ENCODE measurements at places on chromosomes 1 and 21.
A peak's percentile ranks its signal among the peaks of the same experiment; 100 is the strongest.

DNA sequence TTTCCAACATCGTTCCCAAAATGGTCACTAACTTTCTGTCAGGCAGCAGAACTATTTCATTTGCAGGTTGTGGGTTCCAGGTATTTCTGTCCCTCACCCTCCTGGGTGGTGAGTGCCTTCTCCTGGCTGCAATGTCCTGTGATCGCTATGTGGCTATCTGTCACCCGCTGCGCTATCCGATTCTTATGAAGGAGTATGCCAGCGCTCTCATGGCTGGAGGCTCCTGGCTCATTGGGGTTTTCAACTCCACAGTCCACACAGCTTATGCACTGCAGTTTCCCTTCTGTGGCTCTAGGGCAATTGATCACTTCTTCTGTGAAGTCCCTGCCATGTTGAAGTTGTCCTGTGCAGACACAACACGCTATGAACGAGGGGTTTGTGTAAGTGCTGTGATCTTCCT is 9.3 kb downstream of the OR2AJ1 start:
- DNase-seq = no peak

- DNase-seq = no peak
Observed at GRCh38 chr1:210850556-210850955, 283.4 kb downstream of the KCNH1 start.

DNA sequence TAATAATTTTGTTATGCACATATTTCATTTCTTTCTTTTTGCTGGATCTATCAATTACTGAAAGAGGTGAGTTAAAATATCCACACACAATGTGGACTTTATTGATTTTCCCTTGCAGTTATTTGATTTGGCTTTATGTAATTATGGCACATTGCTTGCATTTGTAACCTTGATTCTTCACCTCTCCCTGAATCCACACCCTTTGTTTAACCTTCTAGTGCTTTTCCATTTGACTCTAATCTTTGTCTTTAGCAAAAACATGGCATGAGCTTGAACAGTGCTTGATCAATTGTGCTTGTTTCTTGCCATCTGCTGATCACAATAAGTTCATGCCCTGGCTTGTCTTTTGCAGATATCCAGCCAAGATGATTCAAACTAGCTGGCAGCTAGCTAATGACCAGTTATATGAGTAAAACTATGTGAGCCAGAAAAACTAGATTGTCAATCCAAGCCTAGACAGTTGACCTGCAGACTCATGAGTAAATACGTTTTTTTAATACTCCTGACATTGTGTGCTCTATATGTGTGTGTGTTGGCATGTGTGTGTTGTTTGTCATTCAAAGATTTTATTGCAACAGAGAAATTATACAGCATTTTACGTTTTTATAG is 899.2 kb downstream of the NCAM2 start:
- peak; percentile 60 for DNase-seq

DNA sequence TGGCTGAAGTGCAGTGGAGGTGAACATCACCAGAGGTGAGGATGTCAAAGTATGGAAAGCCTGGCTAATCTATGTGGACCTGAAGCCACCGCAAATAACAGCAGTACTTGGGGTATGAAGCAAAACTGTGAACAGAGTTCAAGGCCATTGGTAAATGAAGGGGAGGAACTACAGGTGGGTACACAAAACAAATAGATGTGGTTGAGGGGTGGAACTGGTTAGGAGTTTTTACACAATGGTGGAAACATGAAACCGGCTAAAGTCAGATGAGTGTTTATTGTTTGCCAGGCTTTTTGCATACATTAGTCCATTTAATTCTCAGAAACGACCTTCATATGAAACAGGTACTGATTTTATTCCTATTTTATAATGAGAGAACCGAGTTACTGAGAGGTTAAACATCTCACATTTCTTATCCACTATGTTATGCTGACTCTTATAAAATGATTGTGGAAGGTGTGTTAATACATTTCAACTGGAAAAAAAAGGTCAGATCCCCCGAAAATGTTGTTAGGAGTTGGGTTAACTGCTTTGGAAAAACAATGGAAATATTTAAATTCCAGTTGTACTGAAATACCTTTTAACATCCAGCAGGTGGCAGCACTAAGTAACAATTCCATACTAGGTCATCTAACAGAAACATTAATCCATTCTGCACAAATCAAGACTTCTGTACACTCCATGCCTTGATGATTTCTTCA is 44.3 kb upstream of the GTF2B start:
- DNase-seq = peak; percentile 42

GRCh38 chr1:10591010-10591409 is 116.3 kb downstream of the PEX14 start:
- DNase-seq = no peak

DNA sequence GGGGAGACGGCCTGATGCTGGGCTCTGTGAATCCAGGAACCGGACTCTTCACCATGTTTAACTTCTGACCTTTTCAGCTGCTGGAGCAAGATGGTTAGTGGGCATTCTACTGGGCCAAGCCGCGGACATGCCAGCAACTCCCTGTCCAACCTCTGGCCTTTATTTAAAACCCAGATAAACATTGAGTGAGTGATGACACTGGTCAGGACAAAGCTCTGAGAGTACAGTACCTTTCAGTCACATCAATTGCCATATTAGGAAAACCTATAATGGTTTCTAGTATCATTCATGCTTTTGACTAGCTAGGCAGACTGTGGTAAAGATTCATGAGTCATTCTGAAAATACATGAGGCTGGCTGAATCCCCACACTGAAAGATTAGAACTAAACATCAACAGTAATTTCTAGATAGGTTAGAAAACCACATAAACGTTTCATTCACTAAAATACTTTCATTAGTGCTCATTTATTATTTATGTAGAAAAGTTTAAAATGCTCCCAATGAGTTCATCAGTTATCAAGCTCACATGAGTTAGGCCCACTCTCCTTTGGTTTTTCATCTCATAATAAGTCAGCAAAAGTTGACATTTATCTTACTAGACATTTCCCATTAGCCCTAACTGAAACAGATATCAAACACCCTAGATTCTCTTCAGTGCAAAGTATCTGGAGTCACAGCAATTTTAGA is 7.1 kb upstream of the ACTA1 start:
- no peak for DNase-seq

DNA sequence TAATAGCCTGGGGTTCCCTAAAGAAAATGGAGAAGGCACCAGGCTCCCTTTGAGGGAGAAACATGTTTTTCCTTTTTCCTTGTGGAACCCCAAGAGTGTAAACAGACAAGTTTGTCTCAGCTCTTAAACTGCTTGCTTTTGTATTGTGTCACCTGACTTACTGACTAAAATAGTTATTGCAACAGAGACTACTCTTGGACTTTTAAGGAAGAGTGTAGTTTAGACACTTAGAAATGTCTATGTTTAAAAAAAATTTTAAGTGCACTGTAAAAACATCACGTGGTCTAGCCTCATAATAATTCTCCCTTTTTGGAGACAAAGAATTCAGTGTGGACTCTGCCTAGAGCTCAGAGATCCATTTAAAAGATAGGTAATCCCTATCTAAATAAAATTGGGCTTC is 141.1 kb downstream of the TRIM33 start:
- DNase-seq = no peak

DNA sequence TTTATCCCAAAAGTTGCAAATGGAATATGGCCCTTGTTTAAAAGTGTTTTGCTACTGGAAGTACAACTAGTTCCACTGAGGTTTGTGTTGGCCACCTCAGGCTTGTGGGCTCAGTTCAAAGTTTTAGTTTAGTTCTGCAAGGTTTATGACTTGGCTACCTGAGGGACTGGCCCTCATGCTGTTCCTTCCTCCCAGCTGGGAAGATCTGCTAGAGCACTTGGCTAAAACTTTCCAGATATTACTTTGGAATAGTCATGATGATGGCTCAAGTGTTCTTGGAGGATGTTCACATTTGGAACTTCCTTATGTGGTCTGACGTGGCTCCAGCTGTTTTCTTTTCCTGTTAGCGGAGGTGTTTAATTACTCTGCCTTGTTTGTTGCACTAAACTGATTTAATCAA is 110.2 kb upstream of the IVNS1ABP start:
- DNase-seq = no peak

Data from T47D (cell line).